H1 (cell line): ENCODE measurements at places on chromosomes 2 and 18. TPM values are rescaled to one million over a fixed set of nuclear protein-coding genes. Genes with fewer than 3 reads are reported as not detected.

Gene COL5A2
- 22.8 and 24.2 TPM in 2 replicates for total RNA-seq

Gene KCNK3
- total RNA-seq, result 0.11 and 0.30 TPM in 2 replicates

Gene FBXO41
- 13.5 and 14.3 TPM in 2 replicates for total RNA-seq

Gene MSTN
- total RNA-seq, result not detected in 2 replicates

Gene TMEM150A
- total RNA-seq, result 19.8 and 22.4 TPM in 2 replicates

Gene OSBPL6
- 5.6 and 7.2 TPM in 2 replicates for total RNA-seq

Gene ALLC
- total RNA-seq, result not detected in 2 replicates

DNA sequence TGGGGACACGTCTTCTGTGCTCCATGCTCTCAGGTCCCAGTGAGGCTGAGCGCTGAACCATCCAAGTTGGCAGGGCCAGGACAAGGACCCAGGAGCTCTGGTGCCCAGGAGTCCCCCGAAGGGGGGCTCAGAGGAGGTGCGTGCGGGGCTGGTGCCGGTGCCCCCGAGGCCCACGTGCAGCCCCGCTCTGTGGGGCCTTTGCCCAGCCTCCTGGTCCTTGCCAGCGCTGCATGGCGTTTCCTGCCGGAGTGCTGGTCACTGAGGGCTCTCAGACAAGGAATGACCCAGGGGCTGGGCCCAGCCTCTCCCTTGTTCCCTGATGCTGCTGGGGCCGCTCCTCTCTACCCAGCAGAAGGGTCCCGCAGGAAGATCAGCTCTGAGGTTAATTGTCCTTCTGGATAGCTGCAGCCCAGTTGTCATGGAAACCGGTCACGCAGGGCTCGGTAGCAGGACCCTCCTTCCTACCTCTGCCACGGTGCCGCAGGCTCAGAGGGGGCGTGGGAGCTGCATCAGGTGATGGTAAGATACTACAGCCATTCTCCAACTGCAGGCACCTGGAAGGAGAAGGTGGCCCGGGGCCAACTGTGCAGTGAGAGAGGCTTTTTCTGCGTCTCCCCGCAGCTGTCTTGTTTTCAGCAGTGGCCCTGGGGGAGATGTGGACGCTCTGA, 64.5 kb downstream of the RRM2 start:
- DNase-seq, result no peak

DNA sequence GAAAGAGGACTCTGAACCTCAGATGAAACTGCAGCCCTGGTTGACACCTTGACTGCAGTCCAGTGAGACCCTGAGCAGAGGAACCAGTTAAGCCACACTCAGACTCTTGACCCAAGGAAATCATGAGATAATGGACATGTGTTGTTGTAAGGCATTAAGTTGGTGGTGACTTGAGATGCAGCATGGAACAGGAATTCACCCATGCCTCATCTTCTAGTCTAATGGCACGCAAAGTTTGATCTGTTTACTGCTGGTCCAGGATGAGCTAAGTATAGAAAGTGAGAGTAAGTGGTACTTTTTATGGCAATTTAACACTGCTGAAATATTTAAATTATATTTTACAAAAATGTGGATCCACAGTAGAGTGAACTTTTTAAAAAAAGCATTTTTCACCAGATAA, 51.3 kb upstream of the LTBP1 start:
- DNase-seq, result no peak

DNA sequence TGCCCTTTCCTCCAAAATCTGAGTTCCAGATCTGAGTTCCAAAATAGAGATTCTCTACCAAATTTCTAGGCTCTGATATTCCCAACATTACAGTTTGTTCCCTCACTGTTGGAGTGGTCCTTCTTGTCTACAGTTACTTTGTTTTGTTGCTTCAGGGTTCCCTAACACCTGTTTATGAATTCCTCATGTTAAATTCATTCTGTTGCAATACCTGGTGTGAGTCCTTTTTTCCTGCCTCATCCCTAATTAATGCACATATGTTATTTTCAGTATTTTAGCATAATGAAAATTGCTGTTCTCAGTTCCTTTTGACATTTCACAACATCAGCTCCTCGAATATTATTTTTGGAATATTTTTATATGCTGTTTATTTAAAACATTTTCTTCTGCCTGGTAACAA, 16.2 kb downstream of the SERPINB13 start:
- no peak for DNase-seq

DNA sequence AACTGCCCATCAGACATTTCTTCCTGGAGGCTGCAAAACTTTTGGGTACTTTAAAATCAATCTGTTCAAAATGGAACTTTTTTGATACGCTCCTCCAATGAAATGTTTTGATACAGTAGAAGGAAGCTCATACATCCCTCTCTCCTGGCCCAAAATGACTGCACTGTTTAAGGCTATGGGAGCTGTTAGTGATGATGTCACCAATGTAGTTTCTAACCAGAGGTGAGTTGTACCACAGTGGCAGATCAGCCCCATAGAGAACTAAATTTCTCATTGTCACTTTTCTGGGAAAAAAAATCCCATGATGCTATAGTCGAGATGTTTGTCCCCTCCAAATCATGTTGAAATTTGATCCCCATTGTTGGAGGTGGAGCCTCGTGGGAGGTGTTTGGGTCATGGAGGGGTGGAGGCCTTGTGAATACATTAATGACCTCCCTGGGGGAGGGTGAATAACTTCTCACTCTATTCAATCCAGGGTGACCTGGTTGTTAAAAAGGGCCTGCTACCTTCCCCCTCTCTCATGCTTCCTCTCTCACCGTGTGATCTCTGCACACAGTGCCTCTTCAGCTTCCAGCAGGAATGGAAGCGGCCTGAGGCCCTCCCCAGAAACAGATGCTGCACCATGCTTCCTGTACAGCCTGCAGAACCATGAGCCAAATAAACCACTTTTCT, 117.4 kb upstream of the NPAS2 start:
- DNase-seq, result peak; percentile 31

DNA sequence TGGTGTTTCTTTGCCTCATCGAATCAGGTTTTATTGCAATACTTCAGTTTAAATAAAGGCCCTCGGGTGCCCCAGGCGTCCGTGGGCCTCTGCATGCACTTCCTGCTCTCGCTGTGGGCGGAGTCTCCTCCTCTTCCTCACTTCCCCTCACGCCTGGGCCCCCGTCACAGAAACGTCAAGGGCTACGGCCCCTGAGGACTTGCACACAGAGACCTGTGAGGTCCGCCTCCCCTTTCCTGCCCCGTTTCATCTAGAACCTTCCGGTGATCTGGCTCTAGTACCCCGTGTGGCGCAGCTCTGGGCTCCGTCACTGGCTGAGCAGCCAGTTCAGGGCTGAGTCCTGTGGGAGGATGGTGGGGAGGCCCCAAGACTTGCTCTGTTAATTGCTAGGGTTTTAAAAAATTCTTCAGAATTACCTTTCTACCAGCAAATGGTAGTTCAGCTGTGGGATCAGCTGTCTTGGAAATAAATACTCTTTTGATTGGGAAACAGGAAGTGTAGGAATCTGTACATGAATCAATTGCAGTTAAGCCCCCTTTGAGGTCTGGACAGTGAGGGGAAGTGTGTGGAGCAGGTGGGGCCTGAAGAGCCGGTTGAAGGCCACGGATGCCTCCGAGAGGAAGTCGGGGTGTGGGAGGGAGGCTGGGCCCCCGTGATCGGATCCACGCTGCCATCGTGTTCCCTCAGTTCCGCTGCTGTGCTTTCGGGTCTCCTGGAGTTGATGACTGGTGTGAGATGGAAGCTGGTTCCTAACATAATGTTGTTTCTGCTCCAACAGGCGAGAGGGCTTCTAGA, 10.2 kb downstream of the NFATC1 start:
- DNase-seq, result no peak

GRCh38 chr2:239630618-239631286, 229.9 kb upstream of the HDAC4 start:
- DNase-seq, result no peak

- peak; percentile 81 for DNase-seq
Observed at GRCh38 chr2:43224131-43224570, 2.3 kb downstream of the ZFP36L2 start.

GRCh38 chr2:67564076-67564475, 166.9 kb downstream of the ETAA1 start:
- DNase-seq, result no peak

DNA sequence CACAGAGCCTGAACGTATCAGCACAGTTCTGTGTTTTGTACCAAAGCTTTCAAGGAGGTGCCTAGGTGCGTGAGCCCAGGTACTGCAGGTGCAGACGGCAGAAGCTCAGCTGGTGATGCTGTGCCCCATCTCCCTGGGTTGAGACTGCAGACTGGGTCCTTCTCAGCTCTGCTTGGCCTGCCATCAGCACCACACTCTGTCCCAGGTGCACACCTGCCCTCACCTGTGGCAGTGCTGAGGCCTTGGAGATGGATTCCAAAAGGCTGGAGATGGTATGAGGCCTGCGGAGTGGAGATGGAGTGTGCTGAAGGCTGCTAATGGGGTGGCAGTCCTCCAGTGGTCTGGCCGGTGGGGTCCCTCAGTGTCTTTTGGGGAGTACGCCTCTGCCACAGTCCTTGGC, 9.3 kb downstream of the LDLRAD4 start:
- peak; percentile 33 for DNase-seq

DNA sequence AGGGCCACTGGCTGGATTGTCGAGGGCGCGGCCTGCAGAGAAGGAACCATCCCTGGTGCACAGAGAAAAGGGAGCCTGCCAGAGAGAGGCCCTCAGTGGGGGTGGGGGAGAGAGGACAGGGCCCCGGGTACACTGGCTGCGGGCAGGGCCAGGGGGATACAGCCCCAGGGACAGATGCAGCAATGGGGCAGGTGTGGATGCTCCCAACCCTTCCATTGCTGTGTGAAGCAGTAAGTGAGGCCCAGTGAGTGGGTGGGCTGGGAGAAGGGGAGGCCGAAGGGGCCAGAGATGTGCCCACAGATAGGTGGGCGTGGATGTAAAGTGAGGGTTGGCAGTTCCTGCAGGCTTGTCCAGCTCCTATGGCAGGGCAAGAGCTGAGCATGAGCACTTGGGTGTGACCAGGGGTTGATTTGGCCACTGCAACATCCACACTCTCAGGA, 7.4 kb downstream of the AGXT start:
- no peak for DNase-seq

- peak; percentile 86 for DNase-seq
Observed at GRCh38 chr2:64228126-64228678, 84.0 kb upstream of the PELI1 start.

DNA sequence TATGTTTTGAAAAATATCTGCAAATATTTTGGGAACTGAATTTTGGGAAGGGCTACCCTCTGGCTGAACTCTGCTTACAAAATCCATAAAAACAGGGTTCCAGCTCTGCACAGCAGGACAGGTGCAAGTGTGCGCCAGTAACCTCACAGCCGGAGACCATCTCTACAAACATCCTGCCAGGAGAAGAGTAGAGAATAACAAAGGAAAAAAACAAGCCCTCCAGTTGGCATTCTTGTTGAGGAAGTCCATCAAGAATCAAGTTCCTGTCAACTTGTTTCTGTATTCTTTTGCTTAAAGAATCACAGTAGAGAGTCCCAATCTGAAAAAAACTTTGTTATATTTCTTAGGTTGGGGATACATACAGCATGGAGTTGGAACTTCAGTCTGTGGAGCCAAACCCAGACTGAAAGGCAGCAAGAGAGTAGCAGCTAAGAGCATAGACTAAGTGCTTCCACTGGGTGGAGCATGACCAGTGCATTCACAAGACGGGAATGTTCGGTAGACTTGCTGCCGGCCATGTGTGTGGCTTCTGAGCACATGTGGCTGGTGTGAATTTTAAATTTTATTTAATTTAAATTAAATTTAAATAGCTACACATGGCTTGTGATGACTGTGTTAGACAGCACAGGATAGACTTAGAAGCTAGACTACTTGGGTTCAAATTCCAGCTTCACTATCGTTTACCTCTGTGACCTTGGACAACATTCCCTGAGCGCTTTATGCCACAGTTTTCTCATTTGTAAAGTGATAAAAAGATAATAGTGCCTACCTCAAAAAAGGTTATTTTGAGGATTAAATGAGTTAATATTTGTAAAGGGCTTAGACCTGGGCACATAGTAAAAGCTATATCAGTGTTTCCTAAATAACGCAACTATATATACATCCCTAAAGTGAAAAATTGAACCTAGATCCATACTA, 41.9 kb downstream of the SPTBN1 start:
- DNase-seq, result no peak

DNA sequence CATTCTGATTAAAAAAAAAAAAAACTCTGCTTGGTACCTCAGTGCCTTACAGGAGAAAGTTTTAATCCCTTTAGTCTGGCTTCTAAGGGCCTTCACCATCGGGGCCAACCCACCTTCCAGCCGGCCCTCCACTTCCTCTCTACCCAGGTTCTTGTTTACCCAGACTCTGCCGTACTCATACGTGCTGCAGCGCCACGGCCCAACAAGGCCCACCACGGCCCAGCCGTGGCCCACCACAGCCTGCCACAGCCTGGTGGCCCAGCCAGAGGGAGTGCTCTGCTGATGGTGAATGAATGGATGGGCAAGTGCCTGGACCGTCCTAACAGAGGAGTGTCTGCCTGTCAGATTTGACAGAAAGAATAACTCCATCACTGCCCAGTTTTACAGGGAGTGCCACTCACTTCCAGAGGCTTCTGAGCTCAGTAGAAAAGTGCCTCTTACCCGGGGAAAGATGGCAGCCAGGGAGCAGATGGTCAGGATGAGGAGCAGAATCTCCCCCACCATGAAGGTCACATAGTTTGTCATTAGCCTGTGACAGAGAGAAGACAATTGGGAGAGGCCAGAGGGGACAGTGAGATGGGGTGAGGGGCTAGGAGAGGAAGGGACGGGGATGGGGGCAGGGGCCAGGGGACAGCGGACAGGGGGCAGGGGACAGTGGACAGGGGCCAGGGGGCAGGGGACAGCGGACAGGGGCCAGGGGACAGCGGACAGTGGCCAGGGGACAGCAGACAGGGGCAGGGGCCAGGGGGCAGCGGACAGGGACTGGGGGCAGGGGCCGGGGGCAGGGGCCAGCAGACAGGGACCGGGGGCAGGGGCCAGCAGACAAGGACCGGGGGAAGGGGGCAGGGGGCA, 38.2 kb downstream of the CENPO start:
- DNase-seq, result no peak

- no peak for DNase-seq
Observed at GRCh38 chr18:6406910-6407470, 7.7 kb downstream of the L3MBTL4 start.

DNA sequence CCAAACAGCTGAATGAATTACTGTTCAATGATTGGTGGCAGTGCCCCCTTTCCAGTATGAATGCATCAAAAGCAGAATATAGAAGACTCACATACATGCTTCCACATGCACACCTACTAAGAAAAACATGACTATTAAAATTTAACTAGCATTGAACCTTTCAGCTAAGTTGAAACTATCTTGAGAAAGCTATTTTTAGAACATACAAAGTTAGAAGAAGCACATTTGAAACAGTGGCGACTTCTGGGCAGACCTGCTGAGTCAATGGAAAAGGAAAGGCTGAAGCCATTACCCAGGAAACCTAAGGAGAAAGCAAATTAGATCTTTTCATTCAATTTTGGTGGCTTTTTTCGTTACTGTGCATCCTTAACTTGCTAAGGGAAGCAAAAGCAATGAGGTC, 55.9 kb downstream of the PLA2R1 start:
- no peak for DNase-seq

DNA sequence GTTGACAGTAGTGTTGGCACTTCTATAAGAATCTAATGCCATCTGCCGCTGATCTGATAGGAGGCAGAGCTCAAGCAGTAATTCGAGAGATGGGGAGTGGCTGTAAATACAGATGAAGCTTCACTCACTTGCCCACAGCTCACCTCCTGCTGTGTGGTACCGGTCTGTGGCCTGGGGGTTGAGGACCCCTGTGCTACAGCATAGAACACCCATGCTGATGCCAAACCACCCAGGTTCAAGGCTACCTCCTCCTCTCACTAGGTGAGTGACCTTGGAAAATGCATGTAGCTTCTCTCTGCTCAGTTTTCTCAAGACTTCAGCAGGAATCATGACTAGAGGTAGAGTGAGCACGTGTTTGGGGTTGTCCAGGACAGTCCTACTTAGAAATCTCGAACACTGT, 263.4 kb downstream of the SH3BP4 start:
- DNase-seq, result no peak
